ENCODE measurements at places on chromosomes 5 and 9.

DNA sequence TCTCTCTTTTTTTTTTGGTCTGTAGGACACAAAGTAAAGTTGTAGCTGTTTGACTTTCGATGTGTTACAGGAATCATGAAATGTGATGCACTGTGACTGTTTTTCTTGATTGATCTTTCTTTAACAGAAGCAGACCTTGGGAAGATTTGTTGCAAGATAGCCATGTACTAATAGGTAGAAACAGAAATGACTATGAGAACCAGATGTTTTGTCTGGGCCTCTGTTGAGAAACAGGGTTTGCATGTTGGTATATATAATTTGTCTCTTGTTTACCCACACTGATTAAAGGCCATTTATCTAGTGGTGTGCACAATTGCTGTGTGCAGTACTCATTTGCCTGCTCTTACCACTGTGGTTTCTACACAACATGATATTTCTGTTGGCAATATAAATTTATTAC lies 125.1 kb downstream of the HACD4 start:
- no peak for DNase-seq

- peak; percentile 45 for DNase-seq
Measured at GRCh38 chr9:77708064-77708815, 60.1 kb upstream of the GNA14 start.

GRCh38 chr9:77647267-77648233 lies 572 bp downstream of the GNA14 start:
- no peak for DNase-seq

DNA sequence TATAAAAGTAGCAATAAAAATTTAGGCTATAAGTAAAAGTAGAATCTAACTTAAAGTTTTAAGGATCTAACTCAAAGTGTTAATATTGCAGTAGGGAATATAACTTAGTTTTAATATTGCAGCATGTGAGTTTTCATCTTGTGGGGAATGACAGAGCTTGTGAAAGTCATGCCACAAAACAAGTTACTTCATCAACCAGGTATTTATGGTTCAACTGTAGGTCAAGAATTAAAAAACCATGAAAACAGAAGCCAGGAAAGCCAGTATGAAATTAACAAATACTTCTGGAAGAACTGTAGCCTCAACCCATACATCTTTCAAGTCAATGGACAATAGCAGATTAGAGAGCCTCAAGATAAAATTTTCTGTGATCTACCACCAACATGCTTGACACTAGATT lies 19.0 kb downstream of the HMGCS1 start:
- DNase-seq: peak; percentile 17

- DNase-seq: no peak
Measured at GRCh38 chr5:92566113-92566786, 1014.8 kb downstream of the NR2F1-AS1 start.

DNA sequence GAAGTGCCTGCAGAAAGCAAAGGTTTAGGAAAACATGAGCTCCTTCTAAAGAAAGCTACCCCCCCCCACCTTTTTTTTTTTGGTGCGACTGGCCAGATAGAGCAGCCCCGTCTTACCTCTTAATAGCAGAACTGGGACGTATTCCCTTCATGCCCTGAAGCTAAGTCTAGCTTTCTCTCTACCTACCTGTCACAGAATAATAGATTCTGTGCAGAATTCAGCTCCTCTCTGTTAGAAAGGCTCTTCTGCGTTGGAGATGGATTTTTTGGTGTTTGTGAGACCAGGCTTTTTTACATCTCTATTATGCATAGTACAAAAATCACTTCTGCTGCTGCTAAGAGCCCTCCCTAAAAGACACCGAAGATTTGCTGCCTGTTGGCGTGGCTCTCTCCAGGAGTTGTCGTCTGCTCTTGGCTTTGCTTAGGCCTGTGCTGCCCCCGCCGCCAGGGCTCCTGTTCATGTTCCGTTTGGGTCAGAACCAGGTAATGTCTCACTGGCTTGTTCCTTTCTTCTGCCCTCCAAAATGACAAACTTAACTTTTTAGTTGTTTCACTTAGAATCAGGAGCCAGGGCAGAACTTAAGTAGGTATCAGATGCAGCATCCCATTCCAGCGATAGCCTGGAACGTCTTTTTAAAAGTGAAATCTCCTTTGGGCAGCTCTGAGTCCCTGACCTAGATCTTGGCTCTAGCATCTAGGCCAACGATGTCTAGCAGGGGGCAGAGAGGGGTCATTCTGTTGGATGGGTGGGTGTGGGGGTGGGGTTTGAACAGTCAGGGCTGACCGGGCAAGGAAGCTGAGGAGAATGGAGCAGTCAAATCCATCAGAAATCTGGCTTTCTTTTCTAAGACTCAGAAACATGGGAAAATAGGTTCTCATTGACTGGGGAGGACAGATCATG lies 2.5 kb downstream of the TRIO start:
- DNase-seq: no peak

GRCh38 chr9:33111631-33112030 lies 35.2 kb upstream of the SMU1 start:
- no peak for DNase-seq

DNA sequence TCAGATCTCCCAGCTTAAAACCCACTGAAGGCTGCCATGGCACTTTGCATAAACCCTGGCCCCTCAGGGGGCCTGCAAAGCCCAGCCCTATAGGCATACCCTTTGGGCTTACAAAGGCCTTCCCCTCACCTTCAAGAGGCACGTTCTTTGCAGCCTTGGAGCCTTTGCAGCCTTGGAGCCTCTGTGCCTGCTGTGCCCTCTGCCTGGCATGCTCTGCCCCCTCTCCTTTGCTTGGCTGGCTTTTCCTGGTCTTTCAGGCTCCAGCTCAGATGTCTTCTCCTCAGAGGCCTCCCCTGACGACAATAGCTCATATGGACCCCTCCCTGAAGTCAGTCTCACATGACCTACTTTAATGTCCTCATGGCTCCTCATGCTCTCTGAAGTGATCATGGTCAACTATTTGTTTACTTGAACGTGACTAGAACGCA lies 60.3 kb downstream of the CXXC5 start:
- no peak for DNase-seq
